Regular cardiac myocyte (primary cell): ENCODE measurements at places on chromosomes 2 and 18. TPM values are rescaled to one million over a fixed set of nuclear protein-coding genes. Genes with fewer than 3 reads are reported as not detected.

Gene ZNF385B
- total RNA-seq = not detected in 2 replicates

Gene TBR1
- total RNA-seq = under 0.01 TPM in 1 of 2 replicates, not detected in the other

Gene DPY30
- 50.7 and 85.1 TPM in 2 replicates for total RNA-seq

Gene CYP27A1
- total RNA-seq = 0.58 and 2.0 TPM in 2 replicates

Gene SLC8A1
- total RNA-seq = 84.4 and 131 TPM in 2 replicates

Gene GDF7
- under 0.01 and 0.28 TPM in 2 replicates for total RNA-seq
